Stimulated activated CD4-positive, alpha-beta T cell treated with anti-CD3 and anti-CD28 coated beads, Interleukin-15, amount 100 ng/mL, for 1 hour (primary cell): ENCODE measurements at places on chromosomes 6 and 20.

DNA sequence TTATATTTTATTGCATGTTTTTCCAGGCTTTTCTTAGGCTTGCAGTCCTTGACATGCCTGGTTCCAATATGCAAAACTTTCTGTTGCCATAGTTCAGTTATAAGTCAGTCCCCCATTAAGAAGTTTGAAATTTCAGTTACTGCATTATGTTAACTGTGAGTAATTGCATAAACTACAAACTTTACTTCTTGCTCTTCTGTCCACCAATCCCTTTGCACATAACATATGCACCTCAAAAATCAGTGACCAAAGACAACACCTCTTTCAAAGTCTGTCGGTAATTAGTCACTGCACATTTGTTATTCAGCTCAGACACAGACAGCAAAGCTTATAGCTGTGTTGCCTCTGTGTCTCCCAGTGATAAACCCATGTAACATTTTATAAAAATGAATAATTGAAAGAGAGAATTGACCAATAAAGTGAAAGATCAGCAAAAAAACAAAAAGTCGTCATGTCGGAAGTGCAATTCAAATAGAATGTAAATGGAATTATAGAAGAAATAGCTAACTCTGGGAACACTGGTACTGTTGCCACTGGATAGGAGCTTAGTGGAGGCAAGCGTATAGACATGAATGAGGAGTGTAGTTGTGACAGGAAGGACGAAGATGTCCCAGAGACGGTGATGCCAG is 50.3 kb upstream of the BTBD3 start:
- DNase-seq, result no peak

GRCh38 chr6:72272958-72273357 is 348.9 kb upstream of the KCNQ5 start:
- DNase-seq, result no peak

GRCh38 chr6:31577579-31577966 is 2.2 kb downstream of the TNF start:
- no peak for DNase-seq

GRCh38 chr6:156413154-156413553 is 364.0 kb upstream of the ARID1B start:
- no peak for DNase-seq

- no peak for DNase-seq
Measured at GRCh38 chr20:8304124-8304816, 172.2 kb downstream of the PLCB1 start.
